ENCODE measurements at places on chromosomes 1 and 21.
A peak's percentile ranks its signal among the peaks of the same experiment; 100 is the strongest.

DNA sequence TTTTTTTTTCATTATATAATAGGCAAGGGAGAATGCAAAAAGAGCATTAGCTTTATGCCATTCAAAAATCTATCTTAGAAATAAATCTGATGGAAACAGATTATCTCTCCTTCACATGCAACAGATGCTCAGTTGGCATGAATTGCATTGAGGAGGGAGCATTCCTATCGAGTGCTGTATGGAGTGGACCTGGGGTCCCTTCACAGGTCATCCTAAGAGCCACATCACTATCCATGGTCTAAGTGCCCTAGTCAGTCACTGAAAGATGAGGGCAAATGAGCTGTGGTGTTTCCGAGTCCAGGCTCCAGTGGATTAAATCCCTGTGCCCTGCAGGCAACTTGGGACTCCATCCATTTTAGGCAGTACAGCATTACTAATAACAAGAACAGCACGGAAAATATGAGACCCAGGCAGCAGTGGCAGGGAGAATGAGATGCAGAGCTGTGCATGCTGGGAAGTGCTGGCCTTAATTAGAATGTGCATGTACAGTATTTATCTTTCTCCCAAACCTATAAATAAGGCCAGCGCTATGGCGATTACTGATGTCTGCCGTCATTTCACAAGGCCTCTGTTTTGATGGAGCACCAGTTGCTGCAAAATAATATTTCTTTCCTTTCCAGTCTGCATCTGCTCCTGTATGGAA, 512.3 kb upstream of the PLXNA2 start:
- no peak for DNase-seq

GRCh38 chr1:866095-866494, 57.6 kb upstream of the SAMD11 start:
- no peak for DNase-seq

GRCh38 chr1:172325531-172325930, 95.0 kb upstream of the C1orf105 start:
- no peak for DNase-seq

- no peak for DNase-seq
These were observed 210.3 kb upstream of the USP24 start for GRCh38 chr1:55425310-55425930.

DNA sequence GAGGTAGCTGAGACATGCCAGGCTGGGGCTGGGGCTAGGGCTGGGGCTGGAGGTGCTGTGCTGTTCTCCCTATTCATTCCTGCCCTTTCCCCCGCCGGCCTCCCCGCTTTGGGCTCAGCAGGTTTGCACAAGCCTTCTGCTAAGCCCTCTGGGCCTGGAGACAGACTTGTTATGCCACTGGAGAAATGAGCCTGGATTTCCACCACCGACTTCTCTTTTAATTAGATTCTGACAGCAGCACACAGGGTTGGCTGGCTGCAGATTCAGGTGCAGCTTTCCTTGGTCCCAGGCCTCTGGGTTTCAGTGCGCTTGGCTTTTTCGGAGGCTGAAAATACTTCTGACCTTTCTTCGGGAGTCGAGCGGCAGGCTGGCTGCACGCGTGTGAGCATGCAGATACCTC, 71.5 kb upstream of the ACTL8 start:
- no peak for DNase-seq

- no peak for DNase-seq
These were observed 154.5 kb upstream of the GORAB start for GRCh38 chr1:170377440-170377839.

DNA sequence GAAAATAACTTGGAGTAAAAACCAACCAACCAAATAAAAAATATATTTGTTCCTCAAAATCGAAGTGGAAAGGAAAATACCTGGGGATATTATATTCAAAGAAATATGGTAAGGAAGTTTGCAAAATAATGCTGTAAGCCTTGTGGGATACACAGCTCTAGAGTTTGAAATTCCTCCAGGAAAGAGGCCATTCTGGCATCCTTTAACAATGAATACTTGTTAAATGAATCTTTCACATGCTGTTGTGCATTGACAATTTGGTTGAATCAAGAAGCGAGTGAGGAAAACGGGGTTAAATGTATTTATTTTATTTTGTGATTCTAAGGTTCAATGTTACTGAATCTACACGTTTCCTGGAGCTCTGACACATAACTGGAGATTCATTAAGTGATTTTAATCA, 30.5 kb upstream of the NTNG1 start:
- DNase-seq: no peak

- no peak for DNase-seq
These were observed 58.8 kb upstream of the KCTD3 start for GRCh38 chr1:215508311-215508710.

- DNase-seq: no peak
These were observed 507.1 kb downstream of the SMYD3 start for GRCh38 chr1:245999697-246000637.

DNA sequence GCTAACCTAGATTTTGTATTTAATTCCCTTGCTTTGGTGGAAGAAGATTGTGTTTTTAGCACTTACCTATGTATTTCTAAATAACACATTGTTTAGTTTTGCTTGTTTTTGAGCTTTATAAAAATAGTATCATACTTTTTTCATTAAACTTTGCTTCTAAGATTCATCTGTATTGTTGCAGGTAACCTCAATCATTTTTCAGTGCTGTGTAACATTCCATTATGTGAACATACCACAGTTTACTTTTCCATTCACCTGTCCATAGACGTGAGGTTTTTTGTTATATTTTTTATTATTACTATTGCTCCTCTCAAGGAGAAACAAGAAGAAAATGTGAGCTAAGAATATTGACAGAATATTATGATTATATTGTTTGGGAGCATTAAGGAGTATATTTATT, 15.2 kb upstream of the PLEKHO1 start:
- no peak for DNase-seq

DNA sequence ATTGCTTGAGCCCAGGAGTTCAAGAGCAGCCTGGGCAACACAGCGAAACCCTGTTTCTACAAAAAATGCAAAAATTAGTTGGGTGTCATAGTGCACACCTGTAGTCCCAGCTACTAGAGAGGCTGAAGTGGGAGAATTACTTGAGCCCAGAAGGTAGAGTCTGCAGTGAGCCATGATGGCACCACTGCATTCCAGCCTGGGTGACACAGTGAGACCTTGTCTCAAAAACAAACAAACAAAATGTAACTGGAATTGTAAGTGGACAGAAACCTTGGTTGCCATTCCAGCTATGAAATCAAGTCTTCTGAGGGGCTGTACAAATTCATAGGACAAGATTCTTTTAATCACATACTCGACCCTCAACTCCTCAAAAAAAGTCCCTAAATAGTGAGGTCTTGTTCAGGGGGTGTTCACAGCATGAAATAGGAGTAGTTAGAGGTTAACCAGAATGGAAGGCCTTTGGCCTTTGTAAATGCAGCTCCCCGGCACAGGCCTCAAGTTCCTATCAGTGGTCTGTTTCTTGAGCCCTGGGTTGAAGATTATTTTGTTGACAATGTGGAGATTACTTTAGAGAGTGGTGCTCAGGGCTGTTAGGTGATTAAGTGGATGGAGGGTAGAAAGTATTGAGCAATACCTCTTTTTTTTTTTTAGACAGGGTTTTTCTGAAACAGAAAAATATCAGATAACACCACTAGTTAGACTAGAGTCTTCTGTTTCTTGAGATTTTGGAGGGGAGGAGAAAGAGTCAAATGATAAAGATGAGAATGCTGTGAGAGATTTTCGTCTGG, 138.7 kb upstream of the ZNF648 start:
- no peak for DNase-seq

GRCh38 chr1:160415696-160416290, 15.4 kb downstream of the VANGL2 start:
- no peak for DNase-seq

DNA sequence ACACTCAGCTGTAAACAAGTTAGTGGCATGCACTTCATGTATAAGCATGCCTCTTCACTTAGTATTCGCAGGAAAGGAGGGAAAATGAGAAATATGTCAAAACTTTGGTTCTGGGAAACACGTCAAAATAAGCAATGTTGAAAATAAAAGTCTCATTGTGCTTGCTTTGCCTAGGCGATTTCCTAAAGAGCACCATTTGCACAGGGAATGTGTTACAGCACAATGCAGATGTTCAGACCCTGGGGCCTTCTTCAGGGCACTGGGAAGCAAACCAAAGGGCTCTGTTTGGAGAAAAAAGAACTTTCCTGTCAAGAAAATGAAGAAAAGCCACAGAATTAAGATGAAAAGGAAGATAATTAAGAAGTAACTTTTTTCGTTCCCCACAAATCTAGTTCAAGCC, 98.6 kb upstream of the PLD5 start:
- no peak for DNase-seq

- DNase-seq: no peak
These were observed 33.3 kb upstream of the CSF1 start for GRCh38 chr1:109877317-109877771.

DNA sequence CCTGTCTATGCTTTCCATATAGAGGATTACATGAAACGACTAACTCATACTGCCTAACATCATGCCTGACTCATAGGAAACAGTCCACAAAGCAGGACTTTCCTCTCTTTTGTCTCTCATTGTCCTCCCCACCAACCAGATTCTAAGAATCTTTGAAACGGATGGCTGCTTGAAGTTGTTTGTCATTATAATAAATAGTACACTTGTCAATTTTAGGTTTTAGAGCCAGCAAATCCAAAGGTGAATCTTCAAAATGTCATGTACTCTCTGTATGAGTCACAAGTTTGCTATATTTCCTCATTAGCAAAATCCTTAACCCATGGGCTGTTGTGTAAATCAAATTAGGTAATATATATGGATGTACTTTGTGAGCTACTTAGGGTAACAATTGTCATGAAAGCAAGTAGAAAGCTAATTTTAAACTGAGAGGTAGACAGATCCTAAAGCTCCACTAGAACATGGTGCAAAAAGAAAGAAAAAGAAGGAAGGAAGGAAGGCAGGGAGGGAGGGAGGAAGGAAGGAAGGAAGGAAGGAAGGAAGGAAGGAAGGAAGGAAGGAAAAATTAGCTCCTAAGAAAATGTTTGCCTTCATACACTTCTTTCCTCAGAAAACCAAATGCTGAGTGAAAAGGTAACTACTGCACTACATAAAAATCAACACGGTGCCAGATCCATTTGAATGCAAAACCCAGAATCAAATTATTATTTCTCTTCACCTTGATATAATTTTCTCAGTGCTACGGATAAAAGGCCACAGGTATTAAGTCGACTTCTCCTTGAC, 129.5 kb upstream of the PRMT6 start:
- peak; percentile 22 for DNase-seq

DNA sequence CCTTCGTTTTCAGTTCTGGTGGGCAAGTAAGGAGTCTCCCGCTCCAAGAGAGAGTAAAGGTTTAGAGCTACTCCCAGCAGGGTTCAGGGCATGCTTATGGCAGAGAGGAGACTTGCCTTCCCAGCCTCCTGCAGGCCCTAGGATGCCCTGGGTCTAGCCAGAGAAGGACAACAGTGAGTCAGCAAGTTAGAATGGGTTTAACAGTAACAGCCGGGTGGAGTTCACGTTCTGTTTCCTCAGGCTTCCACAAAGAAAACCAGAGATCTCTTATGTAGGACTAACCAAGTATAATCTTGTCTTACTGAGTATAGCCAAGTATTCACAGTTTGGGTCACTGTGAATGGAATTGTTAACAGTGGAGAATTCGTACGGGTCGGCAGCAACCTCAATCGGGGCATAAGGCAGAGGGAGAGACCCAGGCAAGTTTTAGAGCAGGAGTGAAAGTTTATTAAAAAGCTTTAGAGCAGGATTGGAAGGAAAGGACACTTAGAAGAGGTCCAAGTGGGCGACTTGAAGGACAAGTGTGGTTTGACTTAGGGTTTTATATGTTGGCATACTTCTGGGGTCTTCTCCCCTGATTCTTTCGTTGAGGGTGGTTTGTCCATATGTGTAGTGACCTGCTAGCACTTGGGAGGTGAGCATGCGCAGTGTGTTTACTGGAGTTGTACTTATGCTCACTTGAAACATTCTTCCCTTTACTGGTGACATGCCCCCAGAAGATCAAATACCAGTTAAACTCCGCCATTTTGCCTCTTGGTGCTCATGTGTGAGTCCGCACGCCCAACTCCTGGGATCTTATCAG, 4.5 kb downstream of the OVAAL start:
- DNase-seq: no peak

DNA sequence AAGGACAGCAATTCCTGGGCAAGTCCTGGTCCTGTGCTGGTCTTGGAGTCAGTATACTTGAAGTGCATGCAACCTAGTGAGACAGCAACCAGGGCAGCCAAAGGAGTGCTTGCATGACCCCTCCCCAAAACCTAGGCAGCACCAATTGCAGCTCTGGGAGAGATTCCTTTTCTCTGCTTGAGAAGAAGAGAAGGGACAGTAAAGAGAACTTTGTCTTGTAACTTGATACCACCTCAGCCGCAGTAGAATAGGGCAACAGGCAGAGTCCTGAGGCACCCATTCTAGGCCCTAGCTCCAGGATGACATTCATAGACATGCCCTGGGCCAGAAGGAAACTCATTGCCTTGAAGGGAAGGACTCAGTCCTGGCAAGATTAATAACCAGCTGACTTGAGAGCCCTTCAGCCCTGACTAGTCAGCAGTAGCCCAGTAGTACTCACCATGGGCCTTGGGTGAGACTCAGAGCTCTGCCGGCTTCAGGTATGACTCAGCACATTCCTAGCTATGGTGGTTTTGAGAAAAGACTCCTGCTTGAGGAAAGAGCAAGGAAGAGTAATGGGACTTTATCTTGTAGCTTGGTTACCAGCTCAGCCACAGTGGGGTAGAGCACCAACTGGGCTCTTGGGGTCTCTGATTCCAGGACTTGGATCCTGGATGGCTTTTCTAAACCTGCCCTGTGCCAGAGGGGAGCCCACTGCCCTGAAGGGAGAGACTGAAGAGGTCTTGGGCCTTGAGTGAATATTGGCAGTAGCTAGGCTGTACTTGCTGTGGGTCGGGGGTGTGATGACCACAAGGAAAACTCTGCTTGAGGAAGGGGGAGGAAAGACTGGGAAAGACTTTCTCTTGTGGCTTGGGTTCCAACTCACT, 51.7 kb upstream of the ACADM start:
- DNase-seq: peak; percentile 4

DNA sequence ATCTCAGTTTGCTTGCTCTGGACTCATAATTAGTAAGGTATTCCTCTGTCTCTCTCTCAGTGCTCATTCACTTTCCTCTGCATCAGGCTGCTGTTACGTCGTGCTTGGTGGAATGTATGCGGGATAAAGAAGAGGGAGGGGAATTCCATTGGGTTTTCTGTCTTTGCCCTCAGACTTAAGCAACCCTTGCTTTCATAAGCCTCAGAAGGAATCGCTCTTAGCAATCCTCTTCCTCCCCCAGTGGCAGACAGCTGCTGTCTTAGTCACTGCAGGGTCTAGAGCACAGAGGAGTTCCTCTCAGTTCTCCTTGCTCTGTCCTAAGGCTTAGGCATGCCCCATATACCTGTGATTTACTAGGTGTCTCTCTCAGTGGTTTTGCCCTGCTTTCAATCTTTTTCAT, 19.1 kb upstream of the NTMT2 start:
- DNase-seq: no peak

GRCh38 chr1:63859480-63860275, 85.9 kb downstream of the ROR1 start:
- no peak for DNase-seq

GRCh38 chr1:22618056-22618455, 18.4 kb upstream of the C1QA start:
- DNase-seq: no peak

DNA sequence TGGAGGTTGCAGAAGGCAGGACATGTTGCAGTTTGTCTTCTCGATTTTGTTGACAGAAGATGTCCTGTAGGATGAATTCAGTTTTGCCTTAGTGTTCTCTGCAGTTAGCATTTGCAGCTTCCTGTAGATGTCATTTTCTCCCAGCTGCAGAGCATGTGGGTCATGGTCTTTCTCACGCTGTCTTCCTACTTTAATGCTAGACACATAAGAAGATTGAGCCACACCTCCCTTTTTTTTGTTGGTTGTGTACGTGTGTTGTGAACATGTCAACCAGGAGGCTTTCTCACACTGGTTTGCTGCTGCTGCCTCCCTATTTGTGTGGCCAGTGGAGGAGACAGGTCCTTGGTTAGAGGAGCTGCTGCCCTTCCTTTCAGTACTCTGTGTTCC, 110.7 kb downstream of the VPS13D start:
- DNase-seq: no peak
